ENCODE measurements at places on chromosomes 3 and 15.

GRCh38 chr3:177932346-177932745 lies 603.9 kb upstream of the KCNMB2 start:
- no peak for DNase-seq

DNA sequence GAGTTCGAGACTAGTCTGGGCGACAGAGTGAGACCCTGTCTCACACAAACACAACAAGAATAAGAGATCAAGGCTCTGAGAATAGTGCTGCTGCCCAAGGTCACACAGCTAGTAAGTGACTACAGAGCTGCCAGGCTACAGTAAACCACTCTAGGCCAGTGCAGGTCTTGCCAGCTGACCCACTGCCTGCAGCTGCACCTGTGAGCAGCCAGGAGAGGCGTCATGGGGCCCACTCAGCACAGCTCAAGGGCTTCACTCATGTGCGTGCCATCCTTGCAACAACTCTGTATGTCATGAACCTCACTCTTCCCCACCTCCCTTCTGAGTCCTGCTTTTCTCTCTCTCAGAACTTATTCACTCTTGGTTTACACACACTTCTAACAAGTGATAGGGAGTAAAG lies 176.7 kb downstream of the SMAD6 start:
- no peak for DNase-seq

- DNase-seq: no peak
Observed at GRCh38 chr3:115347737-115348136, 200.6 kb upstream of the ZBTB20 start.

DNA sequence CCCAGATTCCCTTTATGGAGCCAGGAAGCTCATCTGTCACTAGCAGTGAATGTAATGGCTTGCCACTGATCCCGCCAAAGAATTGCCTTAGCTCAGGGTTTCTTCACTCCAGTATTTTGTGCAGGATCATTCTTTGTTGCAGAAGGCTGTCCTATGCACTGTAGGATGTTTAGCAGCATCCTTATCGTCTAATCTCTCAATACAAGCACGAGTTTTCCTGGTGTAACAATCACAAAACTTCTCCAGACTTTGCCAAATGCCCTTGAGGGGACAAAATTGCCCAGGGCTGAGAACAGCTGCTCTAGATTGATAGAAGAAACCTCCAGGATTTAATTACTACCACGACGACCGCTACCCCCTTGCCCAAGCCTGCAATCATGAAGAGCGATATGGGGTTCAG lies 6.8 kb upstream of the SHQ1 start:
- no peak for DNase-seq

DNA sequence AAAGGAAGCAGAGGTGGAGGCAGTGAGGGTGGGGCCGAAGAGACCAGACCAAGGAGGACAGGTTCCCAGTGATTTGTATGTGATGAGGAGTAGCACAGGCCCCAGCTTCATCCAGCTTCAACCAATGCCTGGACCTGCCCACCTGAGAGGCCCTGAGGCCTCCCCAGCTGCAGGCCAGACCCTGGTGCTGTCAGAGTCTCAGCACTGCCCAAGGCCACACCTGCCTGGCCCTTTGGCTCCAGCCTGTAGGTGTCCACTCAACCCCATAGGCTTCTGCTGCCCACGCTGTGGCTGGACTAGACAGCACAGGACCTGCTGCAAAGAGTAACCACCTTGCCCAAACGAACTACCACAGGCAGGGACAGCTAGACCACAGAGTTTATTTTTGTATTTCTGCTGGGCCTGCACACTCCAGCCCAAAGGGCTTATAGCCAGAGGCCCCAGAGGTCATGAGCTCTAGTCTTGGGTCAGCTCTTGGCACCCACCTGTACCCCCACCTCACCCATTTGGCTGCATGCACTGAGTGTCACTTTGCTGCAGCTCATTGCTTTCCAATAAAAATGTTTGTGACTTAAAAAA lies 81.9 kb upstream of the CDV3 start:
- no peak for DNase-seq

GRCh38 chr3:32436816-32437189 lies 45.1 kb downstream of the CMTM7 start:
- DNase-seq: no peak

GRCh38 chr15:95511671-95512070 lies 818.8 kb upstream of the NR2F2 start:
- no peak for DNase-seq

DNA sequence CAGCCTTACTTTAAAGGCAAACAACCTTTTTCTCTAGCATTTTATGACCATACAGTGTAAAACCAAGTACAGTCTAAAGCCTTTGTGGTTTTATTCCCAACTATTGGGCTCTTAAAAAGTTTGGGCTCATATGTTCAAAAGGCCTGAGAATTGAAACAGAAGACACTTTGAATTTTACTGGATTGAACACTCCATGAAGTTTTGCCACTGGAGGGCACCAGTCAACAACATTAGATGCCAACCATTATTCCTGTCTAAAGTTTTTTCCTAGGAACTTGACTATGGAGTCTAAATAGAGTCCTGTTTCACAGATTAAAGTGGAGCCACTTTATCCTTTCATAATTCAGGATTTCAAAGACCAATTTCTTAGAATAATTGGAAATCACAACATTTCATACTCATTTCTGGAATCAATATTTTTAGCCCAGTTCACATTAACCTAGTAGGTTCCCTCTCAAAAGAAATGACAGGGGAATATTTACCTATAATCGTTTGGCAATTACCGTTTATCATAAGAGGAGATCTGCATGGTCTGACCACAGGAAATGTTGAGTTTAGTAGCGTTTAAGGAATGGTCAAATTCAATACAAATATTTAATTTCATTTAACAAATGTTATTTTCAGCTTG lies 244.1 kb upstream of the PDZRN3 start:
- no peak for DNase-seq

DNA sequence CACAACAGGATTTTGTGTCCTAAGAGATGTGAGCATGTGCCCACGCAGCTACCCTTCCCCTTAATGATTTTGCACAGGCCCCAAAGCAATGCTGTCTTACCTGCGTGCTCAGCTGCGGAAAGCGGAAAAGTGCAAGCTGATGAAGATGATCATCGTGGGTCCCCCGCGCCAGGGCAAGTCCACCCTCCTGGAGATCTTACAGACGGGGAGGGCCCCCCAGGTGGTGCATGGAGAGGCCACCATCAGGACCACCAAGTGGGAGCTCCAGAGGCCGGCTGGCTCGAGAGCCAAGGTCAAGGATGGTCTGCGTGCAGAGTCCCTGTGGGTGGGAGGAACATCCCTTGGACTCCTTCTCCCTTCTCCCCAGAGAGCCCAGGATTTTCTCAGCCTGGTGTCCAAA lies 103.1 kb downstream of the LRRK1 start:
- DNase-seq: no peak

- DNase-seq: no peak
Observed at GRCh38 chr15:45314960-45315359, 62.9 kb downstream of the SLC28A2 start.

GRCh38 chr15:40879609-40880008 lies 5.6 kb upstream of the RHOV start:
- DNase-seq: no peak

GRCh38 chr3:196643201-196643749 lies 3.8 kb downstream of the NRROS start:
- no peak for DNase-seq

GRCh38 chr3:183178833-183179549 lies 16.5 kb upstream of the LAMP3 start:
- no peak for DNase-seq

GRCh38 chr3:184568560-184568923 lies 7.0 kb downstream of the EPHB3 start:
- DNase-seq: no peak

DNA sequence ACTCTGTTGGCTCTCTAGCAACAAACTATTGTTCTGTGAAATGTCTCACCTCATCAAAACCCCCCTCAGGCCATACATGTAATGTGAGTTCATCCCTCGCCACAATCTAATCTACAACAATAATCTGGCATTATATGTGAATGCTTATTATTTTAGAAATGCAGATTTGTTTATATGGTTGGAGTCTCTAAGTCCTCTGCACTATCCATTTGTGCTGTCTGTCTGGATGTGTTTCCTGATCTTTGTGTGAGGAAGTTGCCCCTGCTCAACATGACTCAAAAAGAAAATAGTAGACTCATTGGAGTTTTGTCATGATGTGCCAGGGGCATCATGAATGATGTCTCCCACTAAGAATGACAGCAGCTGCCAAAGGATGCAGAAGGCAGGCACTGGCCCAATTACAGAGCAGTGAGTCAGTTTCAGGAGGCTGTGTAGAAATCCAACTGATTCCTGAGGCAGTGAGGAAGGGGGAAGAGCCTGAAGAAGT lies 161.6 kb upstream of the PDZRN3 start:
- DNase-seq: no peak

- DNase-seq: no peak
Observed at GRCh38 chr3:13199899-13200451, 126.7 kb upstream of the IQSEC1 start.

DNA sequence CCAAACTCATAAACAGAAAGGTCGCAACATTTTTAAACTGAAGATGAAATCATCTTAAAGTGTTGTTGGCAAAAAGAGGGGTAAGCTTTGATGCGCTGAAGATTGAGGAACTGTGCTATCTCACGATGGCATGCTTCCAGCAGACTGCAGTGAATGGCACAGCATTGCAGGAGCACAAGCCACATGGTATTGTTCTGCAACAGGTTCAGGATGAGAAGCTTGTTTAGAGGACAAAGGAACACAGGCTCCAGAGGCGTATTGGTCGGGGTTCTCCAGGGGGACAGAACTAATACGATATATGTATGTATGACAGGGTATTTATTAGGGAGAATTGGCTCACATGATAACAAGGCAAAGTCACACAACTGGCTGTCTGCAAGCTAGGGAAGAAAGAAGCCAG lies 13.8 kb upstream of the PLD1 start:
- no peak for DNase-seq

DNA sequence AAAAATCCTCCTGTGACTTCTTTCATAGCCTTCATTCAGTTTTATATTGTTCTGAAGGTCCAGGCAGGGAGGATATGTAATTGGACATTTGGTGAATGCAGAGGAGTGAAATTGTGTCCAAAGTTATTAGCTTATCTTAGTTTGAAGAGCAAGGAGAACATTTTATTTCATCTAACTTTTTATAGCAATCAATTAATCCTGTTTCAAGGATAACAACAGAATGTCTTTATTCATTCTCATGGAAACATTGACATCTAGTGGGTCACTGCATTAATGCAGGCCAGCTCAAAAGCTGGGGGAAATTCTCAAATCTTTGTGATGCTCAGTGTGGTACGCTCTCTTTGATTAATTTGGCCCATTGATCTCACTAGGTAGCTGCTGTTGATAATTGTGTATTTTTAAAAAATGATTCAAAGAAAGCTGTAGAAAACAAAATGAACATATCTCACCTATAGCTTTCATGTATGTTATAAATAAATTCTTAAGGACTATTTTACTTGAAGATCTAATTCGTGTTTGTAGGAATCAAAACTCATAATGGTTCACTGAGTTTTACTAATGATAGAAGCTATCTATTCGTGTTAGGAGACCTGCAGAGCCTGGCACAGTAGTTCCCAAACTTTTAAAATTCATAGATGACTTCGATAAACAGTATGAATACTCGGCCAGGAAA lies 150.8 kb upstream of the KCNMB2 start:
- DNase-seq: no peak

DNA sequence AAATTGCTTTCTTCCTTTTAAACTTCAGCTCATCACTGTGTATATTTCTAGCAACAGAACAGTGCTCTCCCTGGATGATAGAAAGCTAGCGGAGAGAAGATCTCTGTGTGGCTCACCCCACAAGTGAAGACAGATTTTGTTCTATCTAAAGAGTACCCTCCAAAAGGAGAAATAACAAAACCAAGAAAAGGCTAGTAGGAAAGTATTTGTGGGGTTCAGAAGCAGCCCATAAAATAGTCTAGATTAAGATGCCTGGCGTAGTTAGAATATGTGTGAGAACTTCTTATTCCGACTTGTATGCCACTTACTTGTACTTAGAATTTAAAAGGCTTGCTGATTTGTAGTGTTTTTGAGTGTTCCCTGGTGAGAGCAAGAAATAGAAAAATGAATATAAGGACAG lies 214.9 kb upstream of the IL12A start:
- DNase-seq: no peak

GRCh38 chr3:173567997-173568396 lies 170.5 kb downstream of the NLGN1 start:
- no peak for DNase-seq

- DNase-seq: no peak
Observed at GRCh38 chr3:26712211-26713026, 89.8 kb downstream of the LRRC3B start.

- DNase-seq: no peak
Observed at GRCh38 chr3:186680869-186681268, 15.1 kb downstream of the HRG start.

DNA sequence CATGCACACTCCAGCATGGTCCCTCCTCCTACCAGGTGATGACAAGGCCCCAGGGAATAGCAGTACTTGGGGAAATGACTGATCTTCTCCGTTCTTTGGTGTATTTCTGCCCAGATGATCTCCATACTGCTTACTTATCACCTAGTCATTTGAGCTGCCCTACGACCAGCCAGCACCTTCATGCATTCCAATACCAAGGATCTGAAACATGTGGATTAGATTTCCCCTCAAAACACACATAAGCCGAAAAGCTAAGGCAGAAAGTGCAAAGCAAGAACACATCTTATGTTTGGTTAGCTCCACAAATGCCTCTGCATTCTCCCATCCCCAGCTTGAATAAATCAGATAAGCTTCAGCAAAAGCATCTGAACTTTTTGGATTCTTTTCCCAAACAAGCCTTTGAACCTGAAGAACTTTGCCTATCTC lies 64.8 kb upstream of the BCL6 start:
- no peak for DNase-seq

DNA sequence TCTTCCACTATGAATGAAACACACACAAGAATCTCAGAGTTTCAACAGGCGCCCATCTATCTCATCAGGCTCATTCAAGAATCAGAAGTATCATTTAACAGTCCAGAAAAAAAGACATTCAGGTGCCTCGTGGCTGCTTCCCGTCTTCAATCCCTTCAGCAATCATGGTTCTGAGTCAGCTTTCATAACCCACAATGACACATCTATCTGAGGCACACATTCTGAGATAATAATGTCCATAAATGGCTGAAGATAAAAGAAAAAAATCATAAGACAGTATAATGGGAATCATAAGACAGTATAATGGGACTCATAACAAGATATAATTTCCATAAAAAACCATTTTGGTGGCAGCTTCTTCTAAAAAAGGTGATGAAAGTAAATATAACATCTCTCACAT lies 52.4 kb downstream of the TNIK start:
- no peak for DNase-seq

- no peak for DNase-seq
Observed at GRCh38 chr15:64249883-64250575, 87.2 kb upstream of the PPIB start.

GRCh38 chr3:187966636-187967406 lies 187.1 kb upstream of the LPP start:
- no peak for DNase-seq

DNA sequence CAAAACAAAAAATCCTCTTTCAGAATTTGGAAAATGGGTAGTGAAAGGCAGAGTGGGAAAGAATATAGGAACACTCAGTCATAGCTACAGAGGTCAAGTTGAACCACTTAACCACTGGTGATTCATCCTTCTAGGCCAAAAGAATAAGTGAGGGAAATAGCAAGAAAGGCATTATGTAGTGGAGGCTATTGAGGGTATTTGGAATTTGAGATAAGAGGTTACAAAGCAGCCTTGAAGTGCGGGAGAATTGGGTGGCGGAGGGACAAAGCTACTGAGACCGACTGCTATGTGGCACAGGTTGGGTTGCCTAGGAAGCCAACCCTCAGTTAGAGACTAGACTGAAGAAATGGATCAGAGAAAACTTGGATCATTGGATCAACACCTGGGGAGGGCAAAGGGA lies 109.5 kb downstream of the SYNPR start:
- no peak for DNase-seq
